NCI-H2171 (cell line): ENCODE measurements at places on chromosomes 7 and 10.

GRCh38 chr7:143391462-143392404 lies 10.6 kb downstream of the ZYX start:
- DNase-seq: no peak

DNA sequence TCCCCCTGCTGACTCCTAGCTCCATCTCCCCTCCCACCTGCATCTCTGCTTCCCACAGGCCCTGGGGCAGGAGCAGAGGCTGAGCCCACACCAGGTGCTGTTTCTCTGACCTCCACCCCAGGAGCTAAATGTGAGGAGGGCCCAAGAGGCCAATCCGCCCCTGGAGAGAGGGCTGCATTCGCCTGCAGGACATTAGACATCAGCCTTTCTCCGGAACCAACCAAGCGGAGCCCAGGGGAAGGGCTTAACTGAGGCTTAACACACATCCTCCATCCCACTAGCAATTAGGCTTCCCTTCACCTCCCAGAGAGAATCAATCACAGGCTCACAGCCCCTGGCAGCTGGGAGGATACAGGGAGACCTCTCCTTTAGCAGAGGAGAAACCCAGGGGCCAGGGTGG lies 50.5 kb downstream of the SH3PXD2A start:
- no peak for DNase-seq

DNA sequence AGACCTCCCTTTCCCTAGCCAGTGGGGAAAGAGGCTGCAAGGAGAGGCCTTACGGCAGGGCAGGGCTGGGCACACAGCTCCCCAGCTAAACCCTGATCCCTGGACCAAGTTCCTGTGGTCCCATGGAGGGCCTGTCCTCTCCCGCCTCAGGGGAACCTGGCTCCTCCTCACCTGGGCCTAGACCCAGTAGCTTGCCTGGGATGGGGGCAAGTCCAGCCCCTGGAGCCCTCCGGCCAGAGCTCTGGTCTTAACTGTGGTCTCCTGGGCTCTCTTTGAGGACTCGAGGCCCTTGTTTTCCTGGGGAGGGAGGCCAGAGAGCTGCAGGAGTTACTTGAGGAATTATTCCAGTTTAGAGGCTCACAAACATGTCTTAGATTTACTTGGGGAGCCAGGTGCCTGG lies 1.5 kb downstream of the ZP3 start:
- no peak for DNase-seq

DNA sequence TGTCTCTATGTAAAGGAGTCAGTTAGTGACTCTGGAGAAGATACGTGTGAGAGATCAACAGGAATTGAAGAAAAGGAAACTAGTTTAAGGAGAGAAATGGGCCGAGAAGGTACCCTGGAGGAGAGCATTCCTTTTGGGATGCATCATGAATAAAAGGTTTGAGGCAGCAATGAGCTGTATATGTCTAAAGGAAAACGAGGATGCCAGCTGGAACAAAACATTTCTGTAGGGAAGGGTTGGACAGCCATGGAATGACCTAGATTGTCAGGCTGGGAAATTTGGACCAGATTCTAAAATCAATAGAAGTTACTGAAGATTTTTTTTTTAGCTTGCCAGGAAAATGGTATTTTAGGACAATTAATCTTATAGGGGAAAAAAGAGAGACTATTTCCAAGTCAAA lies 17.2 kb upstream of the MPP7 start:
- no peak for DNase-seq

DNA sequence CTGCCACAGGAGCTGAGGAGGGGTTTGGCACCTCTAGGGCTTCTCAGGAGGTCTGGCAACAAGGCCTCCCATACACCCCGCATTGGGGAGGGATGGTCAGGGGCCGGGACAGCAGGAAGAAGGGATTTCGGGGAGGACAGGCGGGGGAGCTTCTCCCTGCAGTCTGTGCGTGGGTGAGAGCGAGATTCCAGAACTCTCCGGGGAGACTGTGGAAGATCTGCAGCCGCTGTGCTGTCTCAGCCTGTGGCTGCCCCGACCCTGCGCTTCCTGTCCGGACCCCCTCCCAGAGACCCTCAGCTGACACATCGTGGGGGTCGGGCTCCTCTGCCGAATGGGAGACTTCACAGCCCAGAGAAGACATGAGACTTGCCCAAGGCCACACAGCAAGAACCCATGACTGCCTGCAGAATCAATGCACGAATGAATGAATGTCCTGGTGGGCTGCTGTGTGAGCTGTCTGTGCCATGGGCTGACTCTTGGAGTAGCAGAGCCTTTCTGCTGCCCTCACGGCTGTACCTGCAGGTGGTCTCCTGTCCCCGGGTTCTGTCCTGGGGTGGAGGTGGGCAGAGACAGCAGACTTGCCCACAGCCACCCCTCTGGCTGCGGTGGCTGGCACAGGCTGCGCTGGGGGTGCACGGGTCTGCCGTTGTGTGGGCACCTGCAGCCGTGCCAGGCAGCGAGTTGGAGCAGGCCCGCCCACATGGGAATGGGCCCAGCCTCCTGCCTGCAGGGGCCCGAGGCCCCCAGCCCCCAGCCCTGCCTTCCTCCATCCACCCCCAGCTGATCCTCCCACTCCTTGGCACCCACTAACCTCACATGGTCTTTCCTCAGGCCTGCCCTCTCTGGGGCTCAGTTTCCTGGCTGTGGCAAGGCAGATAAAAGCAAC lies 16.3 kb upstream of the LFNG start:
- no peak for DNase-seq

DNA sequence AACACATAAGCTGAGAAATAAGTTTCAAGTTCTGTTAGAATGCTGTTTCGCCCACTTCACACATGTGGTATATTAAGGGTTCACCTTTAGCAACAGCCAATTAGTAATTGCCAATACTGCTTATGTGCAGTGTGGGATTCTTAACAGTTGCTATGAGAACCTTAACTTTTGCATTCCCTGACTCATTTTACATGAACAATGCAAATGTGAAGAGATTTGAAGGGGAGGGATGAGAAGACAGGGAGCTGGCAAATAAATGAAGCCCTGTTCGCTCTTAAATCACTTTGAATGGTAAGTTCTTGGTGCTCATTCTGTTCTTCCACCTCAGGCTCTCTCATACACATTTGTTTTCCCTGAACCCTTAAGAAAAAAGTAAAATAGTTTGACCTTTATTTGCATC lies 82.3 kb downstream of the LRRC4 start:
- DNase-seq: no peak
